ENCODE measurements at places on chromosomes 12 and 14.

DNA sequence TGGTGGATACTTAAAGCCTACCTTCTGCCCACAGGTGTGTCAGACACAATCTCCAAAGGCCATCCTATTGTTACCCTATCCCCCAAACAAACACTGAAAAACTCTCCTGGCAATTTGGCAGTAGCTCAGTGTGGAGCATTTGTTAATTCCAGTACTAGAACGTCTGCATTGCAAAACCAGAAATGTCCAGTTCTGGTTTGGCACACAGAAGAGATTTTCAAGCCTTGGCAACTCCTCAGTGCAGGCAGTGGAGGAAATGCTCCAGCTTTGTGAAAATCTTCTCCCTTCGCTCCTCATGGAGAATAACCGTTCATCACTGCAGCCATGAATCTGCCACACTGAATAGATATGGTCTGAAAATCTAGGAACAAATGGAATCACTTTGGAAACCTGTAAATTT, 5.3 kb upstream of the SOCS2 start:
- DNase-seq, result no peak

GRCh38 chr12:42541965-42542364, 47.6 kb downstream of the PRICKLE1 start:
- DNase-seq, result no peak

- no peak for DNase-seq
These were observed 25.9 kb downstream of the ZBTB42 start for GRCh38 chr14:104826861-104827176.

GRCh38 chr12:40645361-40645760, 46.9 kb upstream of the CNTN1 start:
- DNase-seq, result no peak

GRCh38 chr12:52333321-52333720, 12.1 kb upstream of the KRT83 start:
- DNase-seq, result no peak

GRCh38 chr12:94740601-94741362, 90.4 kb upstream of the TMCC3 start:
- DNase-seq, result no peak

- DNase-seq, result no peak
These were observed 21.6 kb downstream of the RERGL start for GRCh38 chr12:18068355-18068754.

GRCh38 chr12:81146228-81147225, 68.6 kb downstream of the ACSS3 start:
- no peak for DNase-seq

DNA sequence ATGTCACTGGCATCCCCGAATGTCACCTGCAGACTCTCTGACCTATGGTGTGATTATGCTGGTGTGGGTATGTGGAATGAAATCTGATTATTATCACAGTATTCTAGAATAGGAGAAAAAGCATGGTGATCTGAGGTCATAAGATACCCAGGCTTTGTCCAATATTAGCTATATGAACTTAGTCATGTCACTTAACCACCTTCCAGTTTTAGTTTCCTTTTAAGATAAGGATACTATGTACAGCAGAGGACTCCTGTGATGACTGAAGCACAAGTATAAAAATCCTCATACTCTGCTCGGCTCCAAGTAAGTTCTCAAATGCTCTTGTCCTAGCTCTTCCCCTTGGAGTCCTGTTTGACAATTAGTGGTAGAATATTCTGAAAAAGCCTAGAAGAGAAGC, 2.8 kb downstream of the GNS start:
- DNase-seq, result no peak

DNA sequence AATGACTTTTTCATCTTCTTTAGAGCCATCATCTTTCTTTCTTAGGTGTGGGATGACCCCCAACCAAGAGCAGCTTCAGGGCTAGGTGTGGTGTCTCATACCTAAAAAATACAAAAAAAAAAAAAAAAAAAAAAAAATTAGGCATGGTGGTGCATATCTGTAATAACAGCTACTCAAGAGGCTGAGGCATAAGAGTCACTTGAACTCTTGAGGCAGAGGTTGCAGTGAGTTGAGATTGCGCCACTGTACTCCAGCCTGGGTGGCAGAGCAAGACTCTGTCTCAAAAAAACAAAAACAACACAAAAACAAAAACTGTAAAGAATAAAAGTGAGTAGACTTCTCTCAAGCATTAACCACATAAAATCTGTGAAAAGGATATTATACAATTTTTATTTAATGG, 8.0 kb upstream of the ATF7IP start:
- DNase-seq, result no peak
